Stimulated activated CD4-positive, alpha-beta T cell treated with anti-CD3 and anti-CD28 coated beads, Interleukin-1b, Interleukin-23, amount 100 ng/mL, for 48 hours (primary cell): ENCODE measurements at places on chromosomes 5 and 9.

GRCh38 chr5:43553381-43553780 is 3.5 kb downstream of the PAIP1 start:
- no peak for DNase-seq

DNA sequence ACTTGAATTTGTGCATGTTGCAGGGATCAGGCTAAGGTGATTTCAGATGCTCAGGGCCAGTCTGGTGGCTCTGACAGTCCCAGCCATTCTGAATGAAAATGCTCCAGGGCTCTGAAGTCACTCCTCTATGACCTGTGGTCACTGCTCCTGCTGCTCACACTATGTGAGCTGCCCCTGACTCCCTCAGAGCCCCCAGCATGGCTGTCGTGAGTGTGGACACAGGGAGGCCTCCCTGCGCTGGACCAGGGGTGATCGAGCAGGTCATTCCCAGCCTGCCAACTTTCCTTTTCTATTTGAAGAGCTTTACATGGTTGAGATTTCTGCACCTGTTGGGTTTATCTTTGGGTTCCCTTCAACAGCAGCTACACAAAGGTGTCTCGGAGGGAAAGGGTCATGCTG is 74.5 kb downstream of the WNK2 start:
- no peak for DNase-seq

- DNase-seq = no peak
Measured at GRCh38 chr9:5110867-5111681, 74.4 kb downstream of the INSL6 start.

DNA sequence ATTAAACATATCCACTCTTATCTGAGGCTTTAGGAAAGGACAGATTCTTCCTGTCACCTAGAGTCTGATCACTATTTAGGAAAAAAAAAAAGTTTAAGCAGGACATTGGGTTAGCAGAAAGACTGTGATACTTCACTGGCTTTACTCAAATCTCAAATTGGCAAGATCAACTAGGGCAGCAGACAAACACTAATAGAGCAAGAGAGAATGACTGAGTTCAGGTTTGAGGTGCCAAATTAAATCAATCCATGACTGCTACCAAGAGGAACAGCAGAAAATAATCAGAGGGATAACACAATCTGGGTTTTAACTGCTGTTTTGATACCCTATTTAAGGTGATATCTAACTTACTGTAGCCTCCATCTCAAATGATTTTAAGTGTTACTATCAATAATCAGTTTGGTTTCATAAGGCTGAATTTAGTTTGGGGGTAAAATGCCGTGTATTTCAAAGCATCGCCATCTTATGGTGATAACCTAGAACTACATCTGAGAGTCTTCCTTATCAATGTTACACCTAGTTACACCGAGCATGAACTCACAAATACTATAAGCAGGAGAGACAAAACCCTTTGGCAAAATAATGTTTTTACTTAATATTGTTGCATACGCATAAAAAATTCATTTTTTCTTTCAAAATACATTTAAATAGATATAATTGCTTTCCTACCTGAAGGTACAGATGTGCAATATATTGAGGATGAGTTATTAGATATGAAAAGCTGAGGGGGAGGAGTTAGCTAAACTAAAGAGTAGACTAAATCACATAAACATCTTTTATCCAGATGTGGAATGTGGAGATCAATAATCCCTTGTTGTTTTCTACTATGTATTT is 286.4 kb upstream of the CDH12 start:
- DNase-seq = no peak
